HS-27A (cell line): ENCODE measurements at places on chromosomes 7 and 10.

DNA sequence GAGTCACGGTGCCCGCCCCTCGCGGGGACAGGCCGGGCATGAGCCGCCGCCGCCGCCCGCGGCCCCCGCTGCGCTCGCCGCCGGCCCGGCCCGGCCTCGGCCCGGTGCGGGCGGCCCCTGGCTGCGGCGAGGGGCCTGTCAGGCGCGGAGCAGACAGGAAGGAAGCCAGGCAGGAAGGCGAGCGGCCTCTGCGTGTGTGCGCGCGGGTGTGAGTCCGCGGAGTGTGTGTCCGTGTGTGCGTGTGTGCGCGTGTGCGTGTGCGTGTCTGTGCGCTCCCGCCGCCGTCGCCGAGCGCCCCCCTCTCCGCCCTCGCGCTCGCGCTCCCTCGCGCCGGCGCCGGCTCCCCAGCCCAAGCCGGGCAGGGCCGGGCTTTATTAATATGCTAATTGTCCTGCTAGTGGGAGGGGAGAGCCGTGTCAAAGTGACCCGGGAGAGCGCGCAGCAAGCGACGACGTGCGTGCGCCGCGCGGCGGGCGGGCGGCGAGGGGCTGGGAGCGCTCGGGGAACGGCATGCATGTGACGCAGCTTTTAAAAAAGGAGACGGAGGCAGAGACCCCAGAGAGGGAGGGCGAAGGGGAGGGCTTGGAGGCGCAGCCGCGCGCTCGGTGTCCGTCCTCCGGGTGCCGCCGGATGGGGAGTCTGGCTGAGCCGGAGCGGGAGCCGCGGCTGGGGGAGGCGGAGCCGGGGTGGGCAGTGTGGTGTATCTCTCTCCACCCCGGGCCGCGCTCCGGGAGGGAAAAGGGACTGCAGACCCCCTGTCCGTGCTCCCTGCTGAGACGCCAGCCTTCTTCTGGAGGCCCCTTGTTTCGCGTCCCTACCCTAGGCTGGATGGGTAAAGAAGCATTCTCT lies at the start of gene LDB1:
Gene LDB1 (minus strand): TSS at position 227 of the 849 bp plus-strand sequence. CDS start 258 bp downstream, outside the sequence.
- no peak for DNase-seq

DNA sequence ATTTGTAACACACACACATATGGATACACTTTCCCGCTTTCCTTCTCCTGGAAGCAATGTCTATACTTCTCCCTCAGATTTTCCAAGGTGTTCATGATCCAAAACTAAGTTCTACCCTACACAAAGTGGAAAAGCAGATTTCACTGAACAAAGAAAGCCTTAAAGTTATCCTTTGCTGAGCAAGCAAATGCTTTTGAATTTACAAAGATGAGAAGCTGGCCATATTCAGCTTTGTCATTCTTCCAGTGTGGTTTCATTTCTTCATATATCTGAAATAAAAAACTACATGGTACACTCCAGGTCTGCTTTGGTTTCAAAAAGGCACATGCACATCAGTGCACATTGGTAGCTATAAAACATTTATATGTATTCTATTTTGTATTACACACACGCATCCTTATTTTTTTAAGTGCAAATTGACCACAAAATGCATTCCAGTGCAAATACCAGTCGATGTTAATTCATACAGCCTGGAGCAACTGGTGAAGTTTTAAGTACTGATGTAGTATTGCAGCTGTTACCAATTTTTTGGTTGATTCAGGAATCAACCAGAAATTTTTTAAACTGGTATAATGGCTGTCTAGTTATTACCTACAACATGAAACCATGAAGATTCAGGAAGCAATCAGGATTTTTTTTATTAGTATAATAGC lies 65.5 kb upstream of the SRPK2 start:
- no peak for DNase-seq

DNA sequence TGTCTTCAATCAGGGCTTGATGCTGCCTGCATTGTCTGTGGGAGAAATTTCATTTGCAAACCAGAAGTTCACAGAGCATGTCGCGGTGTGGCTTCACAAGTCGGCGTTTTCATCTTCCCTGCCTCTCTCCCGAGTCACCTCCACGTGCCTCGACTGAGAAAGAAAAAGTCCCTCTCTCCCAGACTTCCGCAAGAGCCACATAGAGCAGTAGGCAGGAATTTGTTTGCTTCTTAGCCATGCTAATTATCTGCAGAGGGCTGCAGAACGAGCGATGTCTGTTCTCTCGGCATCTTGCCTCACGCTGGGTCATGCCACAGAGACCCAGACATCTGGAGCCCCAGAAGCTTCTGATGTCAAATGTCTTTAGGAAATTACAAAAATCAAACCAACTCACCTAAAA lies 272.2 kb downstream of the TCF7L2 start:
- DNase-seq, result no peak

GRCh38 chr10:102826148-102826796 lies 10.9 kb downstream of the CYP17A1 start:
- DNase-seq, result no peak

DNA sequence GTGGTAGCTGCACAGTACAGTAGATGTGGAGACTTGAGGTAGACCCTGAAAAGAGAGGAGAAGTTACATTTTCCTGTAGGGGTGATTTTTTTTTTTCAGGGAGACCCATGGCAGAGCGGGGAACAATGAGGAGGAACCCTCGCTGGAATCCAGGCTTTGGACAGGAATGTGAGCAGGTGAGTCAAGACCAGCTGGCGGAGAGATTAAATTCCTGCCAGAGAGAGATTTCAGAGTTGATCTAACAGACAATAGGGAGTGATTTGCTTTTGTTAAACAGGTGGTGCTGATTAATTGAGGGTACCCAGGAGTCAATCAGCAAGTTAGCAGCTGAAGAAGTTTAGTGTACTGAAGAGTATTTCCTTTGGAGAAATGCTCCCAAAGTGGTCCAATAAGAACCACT lies 41.6 kb upstream of the MINDY3 start:
- no peak for DNase-seq

DNA sequence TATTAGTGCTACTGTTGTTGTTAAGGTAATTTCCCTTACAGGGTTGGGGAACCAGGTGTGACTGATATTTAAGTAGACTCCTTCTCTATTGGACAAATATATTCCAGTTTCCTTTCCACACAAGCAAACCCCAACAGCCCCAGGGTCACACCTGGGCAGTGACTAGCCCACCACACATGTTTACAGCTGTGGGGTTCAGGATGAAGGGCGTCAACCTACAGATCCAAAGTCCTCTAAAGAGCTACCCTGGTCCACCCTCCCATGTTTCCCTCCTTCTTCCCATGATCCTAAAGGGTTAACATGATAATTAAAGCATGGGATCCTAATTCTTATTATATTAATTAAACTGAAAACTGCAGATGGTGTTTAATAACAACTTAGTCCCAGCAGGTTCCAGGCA lies 701.5 kb downstream of the GRID1 start:
- DNase-seq, result no peak

- DNase-seq, result no peak
Observed at GRCh38 chr10:106925191-106925590, 239.3 kb downstream of the SORCS1 start.

DNA sequence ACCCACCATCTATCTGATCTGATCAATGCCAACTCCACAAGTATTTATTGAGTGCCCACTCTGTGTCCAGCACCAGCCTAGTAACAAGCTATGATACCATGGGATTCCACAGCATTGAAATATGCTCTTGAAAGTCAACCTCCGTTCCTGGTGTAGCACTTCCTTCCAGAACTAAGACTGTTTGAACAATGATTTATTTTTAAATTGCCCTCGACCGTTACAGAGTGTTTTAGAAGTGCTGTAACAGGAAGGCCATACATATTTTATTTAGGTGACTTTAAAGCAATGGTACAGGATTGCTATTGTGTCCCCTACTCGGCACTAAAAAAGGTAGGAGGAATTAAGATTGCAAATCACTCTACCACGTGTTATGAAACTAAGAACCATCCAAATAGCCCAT lies 225.6 kb downstream of the TEX36 start:
- DNase-seq, result no peak

DNA sequence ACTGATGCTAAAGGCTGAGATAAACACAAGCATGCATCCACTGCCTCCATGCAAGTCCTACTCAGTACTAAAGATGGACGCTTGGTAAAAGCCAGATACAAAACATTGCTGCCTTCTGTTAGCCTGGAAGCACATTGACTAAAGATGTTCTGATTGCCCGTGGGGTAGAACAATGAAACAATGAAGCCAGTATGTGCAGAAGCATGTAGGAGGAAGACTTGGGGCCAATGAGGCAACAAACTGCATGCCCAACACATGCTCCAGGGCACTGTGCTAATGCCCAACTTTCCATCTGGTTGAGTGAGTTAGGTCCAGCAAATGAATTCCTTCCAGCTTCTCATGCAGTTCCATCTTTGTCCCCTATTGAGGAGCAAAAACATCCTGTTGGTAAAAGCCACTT lies 1245.5 kb downstream of the GATA3 start:
- DNase-seq, result no peak

DNA sequence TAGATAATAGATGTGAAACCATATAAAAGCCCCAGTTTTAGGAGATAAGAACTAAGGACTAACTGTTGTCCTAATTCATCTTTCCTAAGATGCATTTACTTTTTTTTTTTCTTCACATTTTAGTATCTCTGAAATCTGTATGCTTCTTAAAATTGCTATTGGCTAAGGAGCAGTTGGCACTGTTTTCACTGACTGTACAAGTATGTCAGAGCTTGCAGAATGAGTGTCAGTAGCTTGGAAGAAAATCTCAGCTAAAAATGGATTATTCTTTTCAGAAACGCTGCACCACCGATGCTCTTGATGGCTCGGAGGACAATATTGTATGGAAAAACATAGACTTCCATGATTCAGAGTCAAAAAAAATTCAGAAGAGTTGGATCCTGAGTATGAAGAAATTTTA lies 91.1 kb upstream of the DNAJB12 start:
- DNase-seq, result no peak

DNA sequence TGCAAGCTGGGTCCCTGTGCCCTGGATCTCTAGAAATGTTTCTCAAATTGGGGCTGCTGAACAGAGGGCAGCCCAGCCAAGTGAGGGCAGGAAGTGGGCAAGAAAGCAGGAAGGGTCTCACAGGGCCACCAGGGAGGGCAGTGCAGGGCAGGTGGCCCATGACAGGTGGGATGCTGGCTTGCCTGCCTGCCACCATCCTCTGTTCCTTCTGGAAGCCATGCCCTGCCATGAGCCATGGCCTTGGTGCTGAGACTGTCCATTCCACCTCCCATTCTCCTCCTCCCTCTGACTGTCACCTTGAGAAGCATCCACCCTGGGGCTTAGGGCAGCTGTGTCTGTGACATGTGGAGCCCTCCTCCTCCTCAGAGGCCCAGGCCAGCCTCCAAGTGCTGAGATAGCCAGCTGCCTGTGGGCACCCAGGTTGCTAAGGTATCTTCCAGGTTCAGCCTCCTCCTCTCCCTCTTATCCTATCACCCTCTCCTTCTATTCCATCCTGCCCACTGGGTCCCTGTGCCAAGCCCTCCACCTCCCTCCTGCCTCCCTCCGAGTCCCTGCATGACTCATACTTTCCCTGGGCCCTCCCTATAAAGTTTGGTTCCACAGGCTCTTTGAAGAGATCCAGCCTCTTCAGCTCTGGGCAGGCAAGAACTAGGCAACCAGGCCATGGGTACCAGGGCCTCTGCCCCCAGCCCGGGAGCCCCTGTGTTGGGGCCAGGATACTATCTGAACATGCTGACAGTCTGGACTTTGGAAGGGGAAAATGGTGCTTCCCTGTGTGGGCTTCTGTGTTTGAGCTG lies 1.3 kb downstream of the VSIR start:
- DNase-seq, result no peak

DNA sequence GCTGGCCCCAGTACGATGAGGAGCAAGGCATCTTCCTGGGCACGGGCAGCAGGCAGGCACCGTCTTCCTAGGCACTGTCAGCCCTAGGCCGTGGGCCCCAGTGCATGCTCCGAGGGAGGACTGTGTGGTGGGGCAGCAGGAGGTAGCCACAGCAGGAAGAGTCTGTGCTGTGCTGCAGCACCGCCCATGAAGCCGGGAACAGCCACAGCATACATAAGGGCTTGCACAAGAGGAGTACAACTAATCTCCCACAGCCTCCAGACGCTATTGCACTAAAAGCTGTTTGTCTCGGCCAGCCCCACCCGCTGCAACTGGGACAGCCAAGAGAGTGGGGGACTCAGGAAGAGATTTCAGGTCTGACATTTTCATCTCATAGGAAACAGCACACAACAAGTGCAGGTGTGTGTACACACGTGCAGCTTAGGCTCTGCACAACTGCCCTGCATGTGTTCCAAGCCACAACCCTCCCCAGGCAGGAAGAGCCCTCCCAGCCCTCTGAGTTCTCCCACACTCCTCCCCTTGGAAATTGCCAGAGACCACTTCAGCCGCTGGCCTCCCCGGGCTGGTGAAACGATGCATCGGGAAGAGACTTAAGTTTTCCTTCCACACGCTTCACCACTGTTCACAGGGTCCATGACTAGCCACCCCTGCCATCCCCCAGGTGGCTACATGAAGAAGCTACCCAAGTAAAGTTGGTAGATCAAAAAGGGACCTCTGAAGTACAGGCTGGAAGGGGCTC lies 88.1 kb upstream of the DDC start:
- DNase-seq, result no peak

DNA sequence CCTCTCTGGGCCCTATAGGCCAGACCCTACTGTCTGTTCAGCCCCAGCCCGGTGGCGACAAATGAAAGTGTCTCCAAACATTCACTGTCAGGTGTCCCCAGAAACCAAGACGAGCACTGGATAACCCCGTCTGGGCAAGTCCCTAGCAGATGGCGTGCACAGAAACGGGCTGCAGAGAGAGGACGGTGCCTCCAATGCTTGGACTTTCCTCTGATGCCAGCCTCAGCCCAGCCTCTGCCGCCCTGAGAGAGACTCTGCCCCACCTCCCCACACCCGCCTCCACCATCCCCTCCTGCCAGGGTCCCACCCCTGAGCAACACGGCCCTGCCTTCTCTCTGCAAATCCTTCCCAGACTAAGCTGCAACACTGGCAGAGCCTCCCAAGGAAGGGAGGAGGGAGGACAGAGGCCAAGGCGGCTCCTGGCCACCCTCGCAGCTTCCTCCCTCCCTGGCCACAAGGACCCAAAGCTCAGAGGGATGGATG lies 7.4 kb upstream of the LFNG start:
- no peak for DNase-seq

- no peak for DNase-seq
Observed at GRCh38 chr10:85578860-85579259, 787.7 kb downstream of the GRID1 start.

- DNase-seq, result no peak
Observed at GRCh38 chr7:120724448-120724847, 133.5 kb downstream of the TSPAN12 start.

GRCh38 chr10:92688927-92689662 lies 660 bp upstream of the HHEX start:
- no peak for DNase-seq

GRCh38 chr7:17304926-17305325 lies 6.5 kb downstream of the AHR start:
- peak; percentile 71 for DNase-seq
